Skeletal muscle cell (primary cell): ENCODE measurements at places on chromosomes 7 and 10.

DNA sequence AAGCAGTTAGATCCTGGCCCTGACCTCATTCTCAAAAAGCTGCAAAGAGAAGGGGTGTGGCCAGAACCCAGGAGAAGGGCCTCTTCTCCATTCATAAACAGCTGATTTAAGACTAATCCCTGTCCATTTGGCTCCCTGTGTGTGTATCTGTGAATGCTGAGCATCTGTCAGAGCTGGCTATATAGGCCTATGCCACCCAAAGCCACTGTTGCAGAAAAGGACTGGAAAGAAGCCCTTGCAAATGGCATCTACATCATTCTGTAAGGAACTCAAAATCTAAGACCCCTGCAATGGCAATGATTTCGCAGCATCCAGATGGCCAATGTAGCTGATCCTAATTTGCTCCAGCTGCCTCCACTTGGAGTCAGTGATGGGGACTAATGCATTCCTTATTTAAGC is 384.5 kb downstream of the KCNMA1 start:
- no peak for DNase-seq

- DNase-seq, result no peak
These were observed 13.9 kb downstream of the CUBN start for GRCh38 chr10:17115683-17116082.

GRCh38 chr10:114064151-114065048 is 20.7 kb downstream of the ADRB1 start:
- no peak for DNase-seq

- DNase-seq, result no peak
These were observed 622 bp downstream of the CPEB3 start for GRCh38 chr10:92290076-92290836.

GRCh38 chr10:14742815-14743214 is 31.9 kb downstream of the FAM107B start:
- DNase-seq, result no peak

DNA sequence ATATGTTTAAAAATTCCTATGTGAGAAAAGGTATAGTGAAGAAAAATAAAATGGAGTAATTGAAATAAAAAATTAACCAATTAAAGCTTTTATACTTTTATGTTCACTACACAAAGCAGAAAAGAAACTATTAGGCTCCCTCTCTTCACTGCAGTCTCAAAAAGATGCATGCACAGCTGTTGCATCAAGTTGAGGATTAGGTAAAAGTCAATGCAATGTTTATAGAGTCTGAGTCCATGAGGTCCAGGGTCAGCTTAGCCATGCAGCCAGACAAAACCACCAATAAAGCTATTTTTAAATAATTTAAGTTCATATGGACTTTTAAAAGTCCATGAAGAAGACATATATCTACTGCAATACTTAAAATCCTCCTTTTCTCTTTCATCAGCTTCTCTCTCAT is 31.1 kb upstream of the ING3 start:
- no peak for DNase-seq
